Effector memory CD4-positive, alpha-beta T cell (primary cell): ENCODE measurements at places on chromosomes 4 and X.
A peak's percentile ranks its signal among the peaks of the same experiment; 100 is the strongest.

DNA sequence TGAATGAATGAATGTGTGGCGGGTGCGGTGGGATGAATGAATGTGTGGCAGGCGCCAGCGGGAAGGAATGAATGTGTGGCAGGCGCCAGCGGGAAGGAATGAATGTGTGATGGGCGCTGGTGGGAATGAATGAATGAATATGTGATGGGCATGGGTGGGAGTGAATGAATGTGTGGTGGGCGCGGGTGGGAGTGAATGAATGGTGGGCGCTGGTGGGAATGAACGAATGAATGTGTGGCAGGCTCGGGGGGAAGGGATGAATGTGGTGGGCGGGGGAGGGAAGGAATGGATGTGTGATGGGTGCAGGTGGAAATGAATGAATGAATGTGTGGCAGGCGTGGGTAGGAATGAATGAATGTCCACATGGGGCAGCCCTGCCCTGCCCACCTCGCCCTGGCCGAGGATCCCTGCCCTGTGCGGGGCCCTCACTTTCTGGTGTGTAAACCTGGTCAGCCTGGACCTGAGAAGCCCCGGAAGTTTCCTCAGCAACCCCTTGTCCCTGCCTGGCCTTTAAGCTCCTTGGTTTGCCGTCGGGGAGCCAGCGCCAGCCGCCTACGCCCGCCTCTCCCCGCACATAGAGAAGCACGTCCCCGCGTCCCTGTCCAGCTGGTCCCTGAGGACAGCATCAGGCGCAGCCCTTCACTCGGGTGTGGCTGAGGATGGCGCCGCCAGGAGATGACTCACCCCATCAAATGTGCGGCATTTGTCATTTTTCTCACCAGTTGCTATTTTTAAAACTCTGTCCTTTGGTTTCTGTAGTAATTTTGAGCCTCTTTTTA is 112.8 kb upstream of the LRPAP1 start:
- no peaks in the 10 kb centered on the region for H3K27me3 ChIP-seq
- H3K4me1 ChIP-seq: no peaks in the 10 kb centered on the region
- no peak overlapping the region for H3K4me3 ChIP-seq
- H3K36me3 ChIP-seq: no peaks in the 10 kb centered on the region

DNA sequence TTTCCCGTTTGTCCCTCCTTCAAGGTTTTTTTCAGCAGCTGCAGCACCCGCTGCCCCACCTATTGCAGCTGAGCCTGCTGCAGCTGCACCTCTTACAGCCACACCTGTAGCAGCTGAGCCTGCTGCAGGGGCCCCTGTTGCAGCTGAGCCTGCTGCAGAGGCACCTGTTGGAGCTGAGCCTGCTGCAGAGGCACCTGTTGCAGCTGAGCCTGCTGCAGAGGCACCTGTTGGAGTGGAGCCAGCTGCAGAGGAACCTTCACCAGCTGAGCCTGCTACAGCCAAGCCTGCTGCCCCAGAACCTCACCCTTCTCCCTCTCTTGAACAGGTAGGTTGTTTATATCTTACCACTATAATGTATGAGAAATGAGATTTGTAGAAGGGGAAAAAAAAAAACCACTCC is 4.5 kb downstream of the PRR27 start:
- H3K27me3 ChIP-seq: no peaks in the 10 kb centered on the region
- no peak for DNase-seq
- no peak overlapping the region for H3K4me3 ChIP-seq
- no peak overlapping the region for H3K27ac ChIP-seq
- no peaks in the 10 kb centered on the region for H3K4me1 ChIP-seq
- H3K36me3 ChIP-seq: no peaks in the 10 kb centered on the region

- no peak overlapping the region for H3K4me3 ChIP-seq
- peaks cover 24% of the 10 kb centered on the region for H3K27me3 ChIP-seq
- H3K36me3 ChIP-seq: no peaks in the 10 kb centered on the region
- H3K27ac ChIP-seq: no peak overlapping the region
- no peak for DNase-seq
Measured at GRCh38 chr4:6563935-6564645, 10.9 kb upstream of the MAN2B2 start.

GRCh38 chr4:84384801-84385200 is 114.3 kb downstream of the NKX6-1 start:
- H3K4me1 ChIP-seq: no peaks in the 10 kb centered on the region
- DNase-seq: no peak
- no peaks in the 10 kb centered on the region for H3K27me3 ChIP-seq

GRCh38 chr4:39050590-39050989 is 11.4 kb upstream of the KLHL5 start:
- H3K4me1 ChIP-seq: peaks cover 18% of the 10 kb centered on the region
- H3K27me3 ChIP-seq: no peaks in the 10 kb centered on the region
- no peak for DNase-seq
- no peak overlapping the region for H3K4me3 ChIP-seq
- H3K27ac ChIP-seq: no peak overlapping the region

DNA sequence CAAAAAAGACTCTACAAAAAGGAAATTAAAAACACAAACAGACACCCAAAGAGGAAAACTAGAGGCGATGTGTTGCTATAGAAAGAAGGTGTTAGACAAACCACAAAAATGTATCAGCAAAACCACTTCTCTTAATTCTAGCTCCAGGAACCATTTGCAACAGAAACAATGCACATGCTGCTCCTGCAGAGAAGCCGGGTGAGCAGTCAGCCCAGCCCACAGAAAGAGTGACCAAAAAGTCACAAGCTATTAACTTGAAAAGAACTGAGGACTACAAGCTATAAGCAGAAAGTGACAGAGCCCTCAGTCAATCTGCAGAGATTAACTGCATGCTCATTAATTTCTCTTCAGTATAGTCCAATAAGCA is 96.2 kb upstream of the KLHL13 start:
- H3K27ac ChIP-seq: no peak overlapping the region
- H3K27me3 ChIP-seq: no peaks in the 10 kb centered on the region
- no peak for DNase-seq
- H3K4me1 ChIP-seq: no peaks in the 10 kb centered on the region

- no peaks in the 10 kb centered on the region for H3K4me1 ChIP-seq
- DNase-seq: no peak
- no peak overlapping the region for H3K4me3 ChIP-seq
- H3K36me3 ChIP-seq: no peaks in the 10 kb centered on the region
- H3K27me3 ChIP-seq: no peaks in the 10 kb centered on the region
- H3K27ac ChIP-seq: no peak overlapping the region
Measured at GRCh38 chr4:144174401-144175067, 34.0 kb upstream of the GYPA start.

DNA sequence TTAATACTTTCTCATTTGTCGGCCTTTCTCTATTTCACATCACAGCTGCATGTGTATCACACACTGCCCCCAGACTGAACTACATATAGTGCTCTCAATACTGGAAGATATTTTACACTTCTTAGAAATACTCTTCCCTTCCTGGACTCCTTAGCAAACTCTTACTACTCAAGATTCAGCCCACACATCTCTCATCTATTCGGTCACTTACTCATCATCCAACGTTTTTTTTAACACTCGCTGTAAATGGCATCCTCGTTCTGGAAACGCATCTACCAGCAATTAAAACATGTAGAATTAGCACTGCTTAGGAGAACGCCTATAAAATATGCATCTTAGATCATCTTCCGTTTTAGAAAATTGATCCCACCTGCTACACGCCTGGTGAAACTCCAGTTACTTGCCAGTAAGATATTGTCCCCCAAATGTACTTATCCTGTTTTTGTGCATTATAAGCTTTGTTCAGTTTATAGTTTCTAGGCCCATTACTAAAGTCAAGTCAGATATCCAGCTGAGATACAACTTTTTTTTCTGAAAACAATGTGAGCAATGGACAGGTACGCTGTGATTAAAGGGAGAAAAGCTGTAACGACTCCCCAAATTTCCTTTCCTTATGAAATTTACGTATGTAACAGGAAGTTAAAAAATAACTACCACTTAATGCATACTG is 1.0 kb downstream of the LRP2BP start:
- no peak for DNase-seq
- H3K4me1 ChIP-seq: peaks cover 18% of the 10 kb centered on the region
- peaks cover 4% of the 10 kb centered on the region for H3K36me3 ChIP-seq

- no peak overlapping the region for H3K4me3 ChIP-seq
- H3K27me3 ChIP-seq: no peaks in the 10 kb centered on the region
- no peaks in the 10 kb centered on the region for H3K4me1 ChIP-seq
Measured at GRCh38 chr4:139511320-139511719, 44.7 kb downstream of the SETD7 start.

- H3K27me3 ChIP-seq: no peaks in the 10 kb centered on the region
- H3K27ac ChIP-seq: no peak overlapping the region
- no peaks in the 10 kb centered on the region for H3K4me1 ChIP-seq
- H3K36me3 ChIP-seq: no peaks in the 10 kb centered on the region
- DNase-seq: no peak
- H3K4me3 ChIP-seq: no peak overlapping the region
Measured at GRCh38 chr4:120844528-120844921, 78.0 kb downstream of the PRDM5 start.

DNA sequence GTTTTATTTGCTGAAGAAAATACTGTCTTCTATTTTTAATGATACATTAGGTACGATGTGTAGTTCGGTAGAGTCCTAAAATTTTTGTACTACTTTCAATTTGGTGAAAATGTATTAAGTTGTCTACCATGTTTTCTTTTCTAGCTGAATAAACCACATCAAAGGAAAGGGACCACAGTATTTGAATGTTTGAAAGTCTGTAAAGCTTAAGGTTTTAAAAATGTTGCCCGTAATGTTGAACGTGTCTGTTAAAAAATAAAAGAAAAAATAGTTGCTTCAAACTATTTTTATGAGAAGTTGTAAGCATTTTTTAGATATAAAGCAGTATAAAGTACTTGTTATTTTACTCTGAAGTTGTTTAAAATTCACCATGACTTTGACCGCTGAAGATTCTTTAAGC is 3.2 kb downstream of the CDKN2AIP start:
- H3K36me3 ChIP-seq: peaks cover 28% of the 10 kb centered on the region
- no peak overlapping the region for H3K4me3 ChIP-seq
- no peak for DNase-seq
- H3K27ac ChIP-seq: peak overlapping the region; percentile 4

GRCh38 chrX:139905051-139905450 is 27.8 kb downstream of the ATP11C start:
- H3K4me3 ChIP-seq: no peak overlapping the region
- H3K27ac ChIP-seq: no peak overlapping the region
- H3K4me1 ChIP-seq: no peaks in the 10 kb centered on the region
- no peaks in the 10 kb centered on the region for H3K27me3 ChIP-seq
- DNase-seq: no peak

DNA sequence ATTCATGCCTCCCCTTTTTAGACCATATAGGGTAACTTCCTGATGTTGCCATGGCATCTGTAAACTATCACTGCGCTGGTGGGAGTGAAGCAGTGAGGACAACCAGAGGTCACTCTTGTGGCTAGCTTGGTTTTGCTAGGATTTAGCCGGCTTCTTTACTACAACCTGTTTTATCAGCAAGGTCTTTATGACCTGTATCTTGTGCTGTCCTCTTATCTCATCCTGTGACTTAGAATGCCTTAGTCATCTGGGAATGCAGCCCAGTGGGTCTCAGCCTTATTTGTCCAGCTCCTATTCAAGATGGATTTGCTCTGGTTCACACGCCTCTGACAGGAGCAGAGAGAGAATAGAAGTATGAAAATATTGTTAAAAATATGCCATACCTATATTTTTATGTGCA is 355.7 kb downstream of the ADGRL3 start:
- DNase-seq: no peak
- H3K4me1 ChIP-seq: no peaks in the 10 kb centered on the region
- no peak overlapping the region for H3K4me3 ChIP-seq
- no peak overlapping the region for H3K27ac ChIP-seq
- H3K36me3 ChIP-seq: no peaks in the 10 kb centered on the region
- H3K27me3 ChIP-seq: no peaks in the 10 kb centered on the region

GRCh38 chrX:47514533-47515235 is 31.7 kb upstream of the ZNF41 start:
- H3K27me3 ChIP-seq: no peaks in the 10 kb centered on the region
- H3K4me3 ChIP-seq: no peak overlapping the region
- H3K4me1 ChIP-seq: no peaks in the 10 kb centered on the region
- no peak overlapping the region for H3K27ac ChIP-seq

- no peak for DNase-seq
- H3K4me1 ChIP-seq: no peaks in the 10 kb centered on the region
- no peaks in the 10 kb centered on the region for H3K36me3 ChIP-seq
- no peak overlapping the region for H3K4me3 ChIP-seq
- no peak overlapping the region for H3K27ac ChIP-seq
- H3K27me3 ChIP-seq: no peaks in the 10 kb centered on the region
Measured at GRCh38 chr4:120555058-120555457, 367.5 kb downstream of the PRDM5 start.

DNA sequence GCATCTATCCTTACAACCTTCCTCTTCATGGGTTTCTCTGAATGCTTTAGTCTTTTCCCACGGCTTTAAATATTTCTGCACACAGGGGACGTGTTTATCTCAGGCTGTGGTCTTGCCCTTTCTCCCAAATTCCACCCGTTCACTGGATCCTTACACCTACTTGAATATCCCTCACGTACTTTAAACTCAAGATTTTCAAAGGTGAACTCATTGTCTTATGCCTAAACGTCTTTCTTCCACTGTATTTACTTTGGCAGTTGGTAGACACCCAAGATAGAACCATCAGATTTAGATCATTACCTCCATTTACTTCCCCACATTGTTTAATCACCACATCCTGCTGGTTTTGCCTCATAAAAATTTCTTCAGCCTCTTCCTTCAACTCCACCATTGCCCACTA is 269.2 kb downstream of the CBLL2 start:
- DNase-seq: no peak
- H3K27me3 ChIP-seq: no peaks in the 10 kb centered on the region
- H3K36me3 ChIP-seq: no peaks in the 10 kb centered on the region
- no peak overlapping the region for H3K4me3 ChIP-seq
- no peaks in the 10 kb centered on the region for H3K4me1 ChIP-seq

- no peak for DNase-seq
- no peaks in the 10 kb centered on the region for H3K27me3 ChIP-seq
- peaks cover 17% of the 10 kb centered on the region for H3K4me1 ChIP-seq
- peak overlapping the region; percentile 76 for H3K27ac ChIP-seq
- H3K4me3 ChIP-seq: peak overlapping the region; percentile 59
Measured at GRCh38 chr4:142404191-142404611, 441.9 kb downstream of the INPP4B start.

DNA sequence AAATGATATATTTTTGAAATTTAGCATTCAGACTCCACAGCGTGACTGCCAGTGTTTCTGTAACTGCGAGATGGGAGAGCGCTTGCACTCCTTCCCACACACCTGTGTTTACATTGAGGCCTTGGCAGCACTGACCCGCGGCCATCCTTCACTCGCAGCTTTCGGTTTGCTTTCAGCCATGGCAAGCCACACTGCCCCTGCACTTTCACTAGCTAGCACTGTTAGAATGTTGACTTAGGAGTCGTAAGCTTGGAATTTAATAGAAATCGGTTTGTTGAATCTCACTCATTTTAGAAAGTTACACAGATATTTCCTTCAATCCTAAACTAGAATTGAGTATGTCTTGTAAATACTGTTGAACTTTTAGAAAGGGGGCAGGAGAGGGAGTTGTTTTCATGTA is 136.2 kb downstream of the CFAP299 start:
- no peak overlapping the region for H3K4me3 ChIP-seq
- H3K27me3 ChIP-seq: no peaks in the 10 kb centered on the region
- H3K36me3 ChIP-seq: no peaks in the 10 kb centered on the region
- no peaks in the 10 kb centered on the region for H3K4me1 ChIP-seq
- DNase-seq: no peak

GRCh38 chr4:6732441-6733357 is 16.7 kb downstream of the BLOC1S4 start:
- no peak overlapping the region for H3K4me3 ChIP-seq
- no peaks in the 10 kb centered on the region for H3K27me3 ChIP-seq
- no peak overlapping the region for H3K27ac ChIP-seq
- no peak for DNase-seq
- H3K4me1 ChIP-seq: no peaks in the 10 kb centered on the region
